ENCODE measurements at places on chromosomes 3 and 15.

GRCh38 chr3:81743096-81744025 lies 18.1 kb downstream of the GBE1 start:
- no peak for DNase-seq

- no peak for DNase-seq
Measured at GRCh38 chr15:78321041-78321570, 19.0 kb upstream of the CRABP1 start.

DNA sequence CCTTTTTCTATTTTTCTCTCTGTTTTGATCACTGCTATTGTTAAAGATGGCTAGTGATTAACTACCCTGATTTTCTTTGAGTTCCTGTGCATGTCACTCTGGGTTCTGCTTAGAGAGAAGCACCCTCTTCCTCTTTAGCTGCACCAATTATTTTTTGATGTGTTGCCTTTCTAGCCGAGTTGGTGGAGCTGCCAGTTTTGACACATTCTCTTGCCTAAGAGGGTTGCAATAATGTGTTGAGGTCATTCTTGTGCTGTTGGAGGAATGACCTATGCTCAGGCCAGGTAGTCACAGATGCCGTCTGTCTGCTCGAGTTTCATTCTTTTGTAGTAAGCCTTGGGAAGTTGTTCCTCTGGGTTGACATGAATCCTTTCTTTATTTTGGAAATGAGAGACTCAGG lies 84.6 kb upstream of the DPH6 start:
- no peak for DNase-seq

DNA sequence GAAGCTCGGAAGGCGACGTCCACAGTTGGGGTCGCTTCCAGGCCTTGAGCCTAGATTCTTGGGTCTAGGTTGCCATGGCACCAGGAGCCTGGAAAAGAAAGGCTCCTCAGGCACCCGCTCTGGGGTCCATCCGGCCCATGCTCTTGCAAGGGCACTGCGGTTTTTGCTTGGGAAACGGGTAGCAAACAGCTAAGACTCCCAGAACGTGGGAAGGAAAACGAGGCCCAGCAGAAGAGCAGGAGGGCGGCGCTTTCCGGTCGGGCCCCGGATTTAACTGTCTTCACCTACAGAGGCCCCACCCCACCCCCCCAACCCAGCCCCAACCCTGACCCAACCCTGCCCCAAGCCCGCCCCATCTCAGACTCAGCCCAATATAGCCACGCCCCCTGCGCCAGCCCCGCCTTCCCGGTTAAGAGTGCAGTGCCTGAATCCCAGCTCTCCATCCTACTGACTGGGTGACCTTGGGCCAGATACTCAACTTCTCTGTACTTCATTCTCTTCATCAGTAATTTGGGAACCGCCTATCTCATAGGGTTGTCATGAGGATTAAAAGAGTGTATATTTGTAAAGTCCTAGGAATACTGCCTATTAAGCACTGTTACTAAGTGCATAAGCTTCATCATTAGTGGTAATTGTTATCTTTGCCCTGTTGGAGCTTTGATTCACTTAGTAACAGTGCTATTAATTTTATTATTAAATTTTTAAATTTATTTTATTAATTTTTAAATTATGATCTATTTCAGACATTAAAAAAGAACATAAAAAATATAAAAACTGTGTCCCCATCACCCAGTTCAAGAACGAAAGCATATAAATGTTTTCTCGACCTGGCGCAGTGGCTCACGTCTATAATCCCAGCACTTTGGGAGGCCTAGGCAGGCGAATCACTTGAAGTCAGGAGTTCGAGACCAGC lies 28.4 kb upstream of the SMAD6 start:
- DNase-seq, result no peak

GRCh38 chr15:34078900-34079299 lies 22.8 kb downstream of the EMC7 start:
- no peak for DNase-seq

GRCh38 chr3:46721009-46721408 lies 3.3 kb upstream of the PRSS50 start:
- no peak for DNase-seq

DNA sequence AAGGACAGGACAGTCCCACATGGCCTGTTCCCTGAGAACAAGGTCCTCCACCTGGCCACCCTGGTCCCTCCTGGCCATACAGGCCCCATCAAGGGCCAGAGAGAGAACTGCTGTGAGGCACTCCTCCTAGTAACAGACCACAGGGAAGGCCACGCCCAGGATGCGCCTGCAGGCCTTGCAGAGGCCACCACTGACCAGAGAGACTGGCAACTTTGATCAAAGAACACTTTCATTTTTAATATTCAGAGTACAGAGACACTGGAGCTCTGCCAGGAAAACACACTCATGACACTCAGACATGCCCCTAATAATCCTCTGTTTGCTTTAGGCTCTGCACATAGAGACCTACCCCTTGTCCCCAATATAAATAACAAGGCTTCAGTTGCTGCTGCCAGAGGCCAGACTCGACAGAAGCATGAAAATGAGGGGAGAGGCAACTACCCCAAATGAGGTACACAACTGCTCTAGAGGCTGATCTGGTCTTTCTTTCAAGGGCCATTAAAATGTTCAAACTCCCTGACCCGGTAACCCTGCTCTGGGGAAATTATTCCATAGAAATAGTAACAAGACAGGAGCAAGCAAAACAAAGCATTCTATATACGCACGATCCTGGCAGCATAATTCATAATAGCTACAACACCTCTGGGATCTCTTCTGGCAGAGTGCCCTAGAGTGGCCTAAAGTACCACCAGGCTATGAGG lies 44.8 kb downstream of the CCDC12 start:
- DNase-seq, result no peak

GRCh38 chr3:4508048-4508981 lies 15.2 kb downstream of the ITPR1 start:
- peak; percentile 57 for DNase-seq

DNA sequence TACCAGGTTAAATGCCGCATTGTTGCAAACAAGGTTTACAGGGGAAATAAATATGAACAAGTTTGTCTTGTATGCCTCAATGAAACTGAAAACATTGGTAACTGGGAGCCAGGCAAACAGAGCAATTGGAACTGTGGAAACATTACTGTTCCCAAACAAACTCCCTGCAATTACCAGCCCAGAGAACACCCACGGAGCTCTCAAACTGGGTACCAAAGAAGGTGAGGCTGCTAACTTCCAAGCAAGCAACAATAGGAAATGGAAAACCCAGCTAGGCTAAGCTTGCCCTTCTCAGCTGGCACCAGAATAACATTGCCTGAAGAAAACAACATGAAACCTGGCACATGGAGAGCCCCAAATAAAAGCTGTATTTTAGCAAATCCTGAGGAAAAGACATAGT lies 218.9 kb upstream of the THRB start:
- no peak for DNase-seq

DNA sequence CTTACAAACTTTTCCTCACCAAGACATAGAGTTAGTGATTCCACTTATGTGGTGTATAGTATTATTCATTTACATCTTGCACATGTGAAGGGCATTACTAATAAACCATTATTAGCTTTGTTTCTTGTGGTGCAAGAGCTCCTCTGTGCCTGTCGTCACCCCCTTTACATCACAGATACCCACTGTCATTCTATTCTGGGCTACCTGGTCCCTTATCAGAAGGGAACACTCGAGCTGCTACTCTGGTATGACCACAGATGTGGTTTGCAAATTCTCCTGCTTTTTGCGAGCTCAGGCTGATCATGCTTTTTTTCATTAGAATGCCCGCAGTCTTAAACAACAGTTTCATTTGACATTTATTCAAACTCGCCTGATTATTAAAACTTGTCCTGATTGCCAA lies 13.9 kb upstream of the SENP2 start:
- no peak for DNase-seq

DNA sequence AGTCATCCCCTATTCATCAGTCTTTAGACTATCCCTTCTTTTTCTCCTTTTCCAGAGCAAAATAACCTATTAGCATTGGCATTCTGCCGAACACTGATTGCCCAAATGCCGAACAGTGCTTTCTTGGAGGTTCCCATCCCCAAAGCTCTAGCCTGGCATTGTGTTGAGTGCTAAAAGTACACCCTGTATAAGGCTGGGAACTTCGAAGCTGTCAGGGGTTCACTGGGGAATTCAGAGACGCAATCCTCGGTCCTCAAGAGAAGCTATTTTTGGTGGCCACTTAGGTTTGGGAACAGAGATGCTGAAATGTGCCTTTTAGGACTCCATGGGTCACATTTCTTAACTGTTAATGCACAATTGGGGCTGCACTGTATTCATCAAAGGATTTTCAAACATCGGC lies 8.4 kb downstream of the FRMD5 start:
- no peak for DNase-seq

DNA sequence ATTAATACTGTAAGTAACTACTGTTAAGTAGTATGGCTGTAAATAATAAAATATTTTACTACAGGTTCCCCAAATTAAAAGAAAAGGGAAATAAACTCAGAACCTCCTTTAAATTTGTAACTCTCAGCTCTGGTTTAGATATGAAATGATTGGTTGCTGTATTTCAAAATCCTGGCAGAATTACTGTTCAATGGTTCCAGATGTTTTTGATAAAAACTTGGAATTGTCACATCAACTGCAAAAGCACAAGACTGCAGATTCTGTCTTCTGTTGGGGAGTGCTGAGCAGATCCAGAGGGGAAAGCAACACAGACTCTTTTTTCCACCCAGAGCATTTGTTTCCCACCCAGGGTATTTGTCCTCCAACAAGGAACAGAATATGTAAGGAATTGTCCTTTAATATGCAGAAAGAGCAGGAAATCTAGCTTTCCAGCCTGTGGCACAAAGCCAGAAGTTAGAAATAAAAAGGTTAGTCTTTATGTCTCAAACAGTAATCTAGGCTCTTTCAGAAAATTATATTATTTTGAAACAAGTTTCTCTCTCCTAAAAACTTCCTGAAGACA lies 178.1 kb downstream of the KLHL25 start:
- no peak for DNase-seq

GRCh38 chr3:58478781-58479180 lies 13.1 kb upstream of the KCTD6 start:
- DNase-seq, result no peak

GRCh38 chr3:15452156-15452555 lies 24.8 kb downstream of the EAF1 start:
- DNase-seq, result no peak

DNA sequence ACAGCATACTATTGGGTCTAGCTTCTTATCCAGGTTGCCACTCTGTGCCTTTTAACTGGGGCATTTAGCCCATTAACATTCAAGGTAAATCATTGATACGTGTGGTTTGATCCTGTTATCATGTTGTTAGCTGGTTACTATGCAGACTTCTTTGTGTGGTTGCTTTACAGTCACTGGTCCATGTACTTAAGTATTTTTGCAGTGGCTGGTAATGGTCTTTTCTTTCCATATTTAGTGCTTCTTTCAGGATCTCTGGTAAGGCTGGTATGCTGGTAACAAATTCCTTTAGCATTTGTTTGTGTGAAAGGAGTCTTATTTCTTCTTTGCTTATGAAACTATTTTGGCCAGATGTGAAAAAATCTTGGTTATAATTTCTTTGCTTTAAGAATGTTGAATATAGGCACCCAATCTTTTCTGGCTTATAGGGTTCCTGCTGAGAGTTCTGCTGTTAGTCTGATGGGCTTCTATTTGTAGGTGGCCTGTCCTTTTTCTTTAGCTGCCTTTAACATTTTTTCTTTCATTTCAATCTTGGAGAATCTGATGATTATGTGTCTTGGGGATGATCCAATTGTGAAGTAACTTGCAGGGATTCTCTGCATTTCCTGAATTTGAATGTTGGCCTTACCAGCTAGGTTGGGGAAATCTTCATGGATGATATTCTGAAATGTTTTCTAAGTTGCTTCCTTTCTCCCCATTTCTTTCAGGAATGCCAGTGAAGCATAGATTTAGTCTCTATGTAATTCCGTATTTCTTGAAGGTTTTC lies 39.3 kb downstream of the CCR1 start:
- no peak for DNase-seq

DNA sequence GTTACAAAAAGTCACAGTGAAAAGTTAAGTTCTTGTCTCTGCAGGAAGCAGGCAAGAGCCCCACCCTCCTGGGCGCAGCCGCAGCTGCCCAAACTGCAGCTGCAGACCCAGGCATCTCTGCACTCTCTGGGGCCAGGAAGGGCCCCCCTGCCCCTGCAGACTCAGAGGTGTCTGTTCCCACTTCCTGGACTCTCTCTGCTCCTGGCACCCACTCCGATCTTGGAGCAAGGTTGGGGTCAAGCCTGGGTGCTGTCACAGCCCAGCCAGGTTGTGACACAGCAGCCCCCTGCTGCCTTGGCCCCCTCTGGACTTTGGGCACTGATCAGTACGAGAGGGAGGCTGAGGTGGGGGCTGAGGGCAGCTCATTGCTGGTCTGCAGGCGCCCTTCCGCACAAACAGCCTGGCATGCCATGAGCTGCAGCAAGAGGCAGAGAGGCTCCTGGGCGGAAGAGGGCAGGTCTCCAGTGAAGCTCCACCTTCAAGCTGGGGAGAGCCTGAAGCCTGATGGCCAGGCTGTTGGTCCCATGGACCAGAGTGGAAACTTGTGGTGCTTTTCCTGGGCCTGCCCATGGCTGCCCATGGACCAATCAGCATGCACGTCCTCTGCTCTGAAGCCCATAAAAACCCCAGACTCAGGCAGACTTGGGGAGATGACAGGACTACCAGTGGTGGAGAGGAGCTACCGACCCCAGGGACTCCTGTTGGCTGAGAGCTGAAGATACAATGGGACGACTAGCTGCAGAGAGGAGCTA lies 42.9 kb upstream of the LRRFIP2 start:
- no peak for DNase-seq

- DNase-seq, result no peak
Measured at GRCh38 chr3:74537857-74538256, 76.6 kb downstream of the CNTN3 start.

- DNase-seq, result no peak
Measured at GRCh38 chr3:169939751-169940150, 26.9 kb upstream of the SEC62 start.

DNA sequence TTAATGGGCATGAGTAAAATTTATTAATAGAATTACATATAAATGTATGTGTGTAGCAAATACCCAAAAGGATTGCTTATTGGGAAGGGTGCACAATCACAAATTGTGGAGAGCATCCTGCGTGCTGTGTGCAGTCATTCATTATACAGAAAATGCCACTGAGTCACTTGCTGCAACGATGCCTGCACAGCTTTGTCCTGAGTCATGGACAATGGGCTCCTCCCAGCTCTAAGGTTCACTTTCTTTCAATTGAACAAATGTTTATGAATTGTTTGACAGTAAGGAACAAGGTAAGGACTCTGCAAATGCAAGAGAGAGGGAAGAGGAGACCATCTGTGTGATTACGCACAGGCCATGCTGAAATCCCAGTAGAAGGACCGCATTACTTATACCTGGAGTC lies 18.7 kb downstream of the CFAP161 start:
- no peak for DNase-seq

DNA sequence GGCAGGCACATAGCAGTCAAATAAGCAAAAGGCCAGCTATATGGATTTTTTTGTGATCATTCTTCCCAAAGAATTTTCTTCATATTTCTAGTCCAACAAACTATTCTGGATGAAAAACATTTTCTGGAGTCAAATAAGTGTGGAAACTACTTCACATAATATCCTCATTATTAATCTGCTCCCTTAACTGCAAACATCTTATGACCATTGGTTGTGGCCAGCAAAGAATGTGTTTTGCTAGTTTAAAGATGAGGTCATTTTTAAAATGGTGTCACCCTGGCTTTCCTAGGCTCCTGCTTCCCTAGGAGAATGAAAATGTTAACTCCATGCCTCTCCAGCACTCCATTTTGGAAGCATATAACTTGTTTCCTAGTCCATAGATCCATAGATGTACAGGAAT lies 118.8 kb downstream of the SST start:
- DNase-seq, result no peak

GRCh38 chr3:105806359-105806758 lies 62.5 kb downstream of the CBLB start:
- DNase-seq, result no peak

- no peak for DNase-seq
Measured at GRCh38 chr3:13939206-13939605, 59.3 kb upstream of the WNT7A start.

GRCh38 chr3:4983739-4984510 lies 4.7 kb downstream of the BHLHE40 start:
- no peak for DNase-seq

All from stimulated activated effector memory CD8-positive, alpha-beta T cell treated with anti-CD3 and anti-CD28 coated beads, Interleukin-12 subunit alpha, Interleukin-12 subunit beta, amount 100 ng/mL, for 72 hours (primary cell).